ENCODE measurements at places on chromosomes 1 and 21.
A peak's percentile ranks its signal among the peaks of the same experiment; 100 is the strongest.

DNA sequence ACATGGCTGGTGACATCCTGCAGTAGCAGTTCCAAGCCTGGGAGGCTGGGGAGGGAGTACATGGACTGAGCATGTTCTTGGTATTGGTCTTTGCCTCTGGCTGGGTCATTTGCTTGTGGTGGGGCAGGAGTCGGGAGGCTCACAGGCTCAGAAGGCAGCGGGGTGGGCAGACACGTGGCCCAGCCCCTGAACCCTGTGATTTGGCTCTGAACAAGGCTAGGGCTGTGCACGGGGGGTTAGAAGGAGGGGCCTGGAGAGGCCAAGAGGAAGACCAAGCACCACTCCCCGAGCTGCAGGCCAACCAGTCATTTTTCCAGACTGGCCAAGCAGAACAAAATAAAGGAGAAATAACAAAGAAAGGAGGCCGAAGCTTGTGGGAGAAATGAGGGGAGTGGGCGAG lies 9.7 kb upstream of the PRELP start:
- DNase-seq: peak; percentile 57

DNA sequence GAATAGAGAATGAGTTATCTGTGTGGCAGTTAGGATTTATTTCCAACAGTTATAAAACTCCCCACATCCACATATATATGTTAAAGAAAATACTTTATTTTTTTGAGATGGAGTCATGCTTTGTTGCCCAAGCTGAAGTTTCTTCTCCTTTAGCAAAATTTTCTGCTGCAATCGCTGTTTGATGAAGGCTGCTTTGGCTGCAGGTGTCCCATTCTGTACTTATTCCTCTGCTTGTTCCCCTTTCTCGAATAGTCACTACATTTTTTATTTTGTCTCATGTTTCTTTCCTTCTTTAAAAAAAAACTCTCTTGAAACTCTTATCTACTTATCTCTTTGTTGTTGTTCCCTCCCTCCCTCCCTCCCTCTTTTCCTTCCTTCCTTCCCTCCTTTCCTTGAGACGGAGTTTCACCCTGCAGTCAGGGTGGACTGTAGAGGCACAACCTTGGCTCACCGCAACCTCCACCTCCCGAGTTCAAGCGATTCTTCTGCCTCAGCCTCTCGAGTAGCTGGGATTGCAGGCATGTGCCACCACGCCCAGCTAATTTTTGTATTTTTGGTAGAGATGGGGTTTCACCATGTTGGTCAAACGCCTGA lies 10.6 kb downstream of the OR2W3 start:
- DNase-seq: no peak

DNA sequence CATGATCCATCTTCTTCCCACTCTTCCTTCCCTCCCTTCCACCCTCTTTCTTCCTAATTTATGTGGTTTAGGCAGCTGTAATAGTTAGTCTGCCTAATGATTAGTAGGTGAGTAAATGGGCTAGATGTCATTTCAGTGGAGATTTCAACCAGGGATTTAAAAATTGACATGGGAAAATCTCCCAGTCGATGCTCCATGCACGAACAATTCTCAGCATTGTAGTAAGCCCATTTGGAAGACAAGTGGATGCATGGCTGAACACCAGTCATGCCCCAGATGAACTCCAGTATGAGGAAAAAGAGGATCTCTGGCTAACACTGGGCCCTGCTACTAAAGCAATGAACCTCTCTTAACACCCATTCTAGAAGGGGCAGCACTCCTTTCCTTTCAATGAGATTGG lies 25.3 kb downstream of the CHI3L2 start:
- no peak for DNase-seq

- no peak for DNase-seq
These were observed 79.9 kb downstream of the FHAD1 start for GRCh38 chr1:15326691-15327588.

GRCh38 chr1:26554781-26555180 lies 25.2 kb downstream of the RPS6KA1 start:
- no peak for DNase-seq

DNA sequence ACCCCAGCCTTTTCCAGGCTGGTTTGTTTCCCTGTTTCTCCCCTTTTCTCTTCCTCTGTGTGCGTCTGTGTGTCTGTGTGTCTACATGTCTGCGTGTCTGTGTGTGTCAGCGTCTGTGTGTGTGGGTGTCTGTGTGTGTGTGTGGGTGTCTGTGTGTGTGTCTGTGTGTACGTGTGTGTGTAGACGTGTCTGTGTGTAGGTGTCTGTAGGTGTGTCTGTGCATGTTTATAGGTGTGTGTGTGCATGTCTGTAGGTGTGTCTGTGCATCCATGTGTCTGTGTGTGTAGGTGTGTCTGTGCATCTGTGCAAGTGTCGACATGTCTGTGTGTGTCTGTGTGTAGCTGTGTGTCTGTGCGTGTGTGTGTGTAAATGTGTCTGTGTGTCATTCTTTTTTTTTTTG lies 3.3 kb downstream of the TTLL10 start:
- no peak for DNase-seq

GRCh38 chr21:33578214-33578613 lies 10.3 kb downstream of the DONSON start:
- DNase-seq: no peak

DNA sequence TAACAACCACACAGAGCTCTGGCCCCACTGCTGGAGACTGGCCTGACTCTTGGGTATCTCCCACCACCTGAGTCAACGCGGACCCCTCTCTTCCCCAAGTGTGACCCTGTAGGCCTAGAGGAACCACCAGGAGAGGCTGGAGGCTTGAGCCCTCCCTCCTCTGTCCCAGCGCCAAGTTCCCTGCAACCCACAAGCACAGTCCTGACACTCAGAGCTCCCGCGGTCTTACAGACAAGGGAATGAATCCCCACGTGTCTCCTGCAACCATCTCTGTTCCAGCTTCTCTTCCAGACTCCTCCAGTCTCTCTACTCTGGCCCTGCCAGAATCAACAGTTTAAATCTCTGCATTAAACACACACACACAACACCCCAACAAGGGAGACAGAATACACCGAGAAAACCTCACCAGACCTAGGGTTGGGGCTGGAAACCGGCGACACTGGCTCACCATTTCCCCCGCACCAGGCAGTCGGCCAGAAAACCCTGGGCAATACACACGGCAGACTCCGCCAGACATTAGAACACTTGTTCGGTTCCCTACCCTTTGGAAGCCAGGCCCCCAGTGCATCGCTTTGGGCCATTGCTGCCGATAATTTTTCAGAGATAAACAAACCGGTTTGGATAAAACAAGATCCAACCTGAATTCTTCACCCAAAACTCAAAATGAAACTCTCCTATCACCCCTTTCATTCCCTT lies 21.7 kb downstream of the CASZ1 start:
- no peak for DNase-seq

- peak; percentile 37 for DNase-seq
These were observed 2.6 kb downstream of the SYPL2 start for GRCh38 chr1:109468903-109469302.

DNA sequence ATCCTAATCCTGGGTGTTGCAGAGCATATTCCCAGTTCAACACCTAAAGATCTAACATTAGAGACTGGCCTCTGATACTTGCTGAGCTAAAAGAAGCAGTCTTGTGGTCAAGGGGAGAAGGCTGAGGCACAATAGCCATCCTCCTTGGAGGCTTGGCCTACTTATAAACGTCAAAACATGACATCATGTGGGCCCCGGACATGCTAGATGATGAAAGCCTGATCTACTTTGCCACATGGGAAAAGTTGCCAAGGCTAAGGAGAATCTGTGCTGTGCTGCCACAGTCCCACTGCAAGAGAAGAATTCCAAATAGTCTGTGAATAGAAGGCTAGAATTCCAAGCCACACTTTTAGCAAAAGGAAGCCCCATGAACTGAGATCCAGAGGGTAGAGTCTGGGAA lies 43.9 kb upstream of the SAMD13 start:
- DNase-seq: no peak

DNA sequence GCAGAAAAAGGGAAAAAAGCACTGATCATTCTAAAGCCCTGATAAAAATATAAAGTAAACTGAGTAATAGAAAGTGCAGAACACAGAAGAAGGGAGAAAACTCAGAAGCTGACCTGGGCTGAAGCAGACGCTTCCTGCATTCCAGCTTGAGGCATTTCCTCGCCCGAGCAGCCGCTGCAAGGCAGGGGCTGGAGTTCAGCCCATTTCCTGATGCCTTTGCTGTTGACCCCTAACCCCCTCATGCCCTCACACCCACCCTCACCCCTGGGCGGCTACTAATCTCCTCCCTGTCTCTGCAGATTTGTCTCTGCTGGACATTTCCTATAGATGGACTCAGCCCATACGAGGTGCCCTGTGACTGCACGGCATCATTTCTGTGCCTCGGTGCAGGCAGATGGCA lies 227.8 kb downstream of the NPHP4 start:
- DNase-seq: no peak

DNA sequence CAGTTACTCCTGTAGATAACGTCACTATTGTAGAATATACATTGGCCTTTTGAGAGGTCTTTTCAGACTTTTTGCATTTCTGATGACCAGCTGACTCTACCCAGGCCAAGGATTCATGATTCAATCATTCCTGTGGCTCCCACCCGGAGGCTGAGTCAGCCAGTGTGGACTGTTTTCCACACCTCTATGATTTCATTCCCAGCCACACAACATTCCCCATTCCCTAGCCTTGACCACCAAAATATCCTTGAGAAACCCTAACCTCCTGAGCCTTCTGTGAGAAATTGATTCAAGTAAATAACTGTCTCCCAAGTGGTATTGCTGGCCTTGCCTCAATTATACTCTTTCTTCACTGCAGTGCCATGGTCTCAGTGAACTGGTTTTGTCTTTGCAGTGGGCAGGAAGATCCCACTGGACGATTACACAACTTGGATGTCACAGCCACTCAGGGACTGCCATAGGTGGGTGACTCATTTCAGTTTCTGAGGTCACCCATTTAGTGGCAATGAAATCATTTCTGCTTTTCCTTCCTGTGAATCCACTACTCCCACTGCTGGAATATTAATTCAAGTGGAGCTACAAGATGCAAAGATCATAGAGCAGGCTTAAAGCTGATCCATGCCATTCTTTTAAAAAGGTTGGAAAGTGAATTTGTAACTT lies 518.6 kb upstream of the ZP4 start:
- no peak for DNase-seq

GRCh38 chr1:86787621-86788020 lies 83.2 kb downstream of the SH3GLB1 start:
- DNase-seq: no peak

GRCh38 chr1:72281637-72282270 lies 585 bp downstream of the NEGR1 start:
- no peak for DNase-seq

GRCh38 chr1:48776393-48777218 lies at the start of gene BEND5:
BEND5 (minus strand) TSS chr1:48776891; CDS start chr1:48776831, 60 bp downstream.
- DNase-seq: peak; percentile 46

- no peak for DNase-seq
These were observed 6.3 kb downstream of the KIF17 start for GRCh38 chr1:20711285-20712214.

DNA sequence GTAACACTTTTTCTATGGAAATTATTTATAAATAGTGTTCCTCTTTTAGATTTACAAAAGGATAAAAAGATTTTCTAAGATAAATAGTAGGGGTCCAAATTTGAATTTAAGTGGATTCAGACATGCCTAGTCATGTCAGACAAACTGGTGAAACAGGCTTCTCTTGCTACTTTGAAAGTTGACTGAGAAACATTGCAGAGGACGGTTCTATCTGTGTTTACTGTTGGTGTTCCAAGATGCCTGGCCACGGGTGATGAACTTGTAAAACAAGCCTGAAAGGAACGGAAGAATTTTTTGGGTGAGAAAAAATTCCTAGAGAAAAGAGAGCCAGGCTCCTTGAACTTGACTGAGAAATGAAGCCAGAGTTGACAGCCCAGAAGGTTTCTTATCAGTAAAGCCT lies 2.2 kb downstream of the KRTAP19-1 start:
- DNase-seq: no peak

GRCh38 chr1:205319081-205320018 lies 2.2 kb downstream of the NUAK2 start:
- DNase-seq: peak; percentile 99

GRCh38 chr1:206509612-206510257 lies 2.4 kb downstream of the RASSF5 start:
- DNase-seq: no peak

- DNase-seq: no peak
These were observed 5.4 kb upstream of the PGBD5 start for GRCh38 chr1:230431527-230431926.

- DNase-seq: no peak
These were observed 72.1 kb upstream of the CNTN2 start for GRCh38 chr1:204970937-204971336.

DNA sequence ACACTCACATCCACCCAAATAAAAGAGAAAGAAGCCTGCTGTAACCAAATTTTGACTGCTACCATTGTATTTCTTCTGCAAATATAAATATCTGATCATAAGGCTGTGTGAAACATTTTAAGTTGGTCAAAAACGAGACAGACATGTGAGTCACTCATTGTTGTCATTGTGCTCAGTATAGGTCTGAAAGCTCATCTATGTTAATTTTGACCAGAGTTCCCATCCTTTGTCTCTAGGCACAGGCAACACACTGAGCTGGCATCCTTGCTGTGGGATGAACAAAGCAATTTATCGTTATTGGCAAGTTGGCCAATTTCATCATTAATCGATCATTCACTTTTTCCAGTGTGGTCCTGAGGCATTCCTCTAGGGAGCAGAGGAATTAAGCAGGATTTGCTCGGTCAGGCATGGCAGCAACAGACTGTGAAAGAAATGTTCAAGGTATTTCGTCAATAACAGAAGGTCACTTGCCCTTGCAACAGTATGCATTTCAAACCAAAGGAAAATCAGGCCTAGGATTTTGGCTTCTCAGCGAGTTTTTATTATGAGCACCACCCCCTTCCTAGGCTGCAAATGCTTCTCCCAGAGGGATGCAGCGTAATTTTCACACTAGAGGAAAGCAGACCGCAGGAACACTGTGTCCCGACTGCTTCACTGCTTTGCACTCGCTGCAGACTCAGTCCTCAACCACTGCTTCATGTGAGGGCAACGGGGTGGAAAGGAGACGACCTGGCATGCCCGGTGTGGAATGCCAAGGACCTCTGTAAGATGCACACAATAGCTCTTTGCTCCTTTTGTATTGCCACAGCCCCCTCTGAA lies 87.9 kb upstream of the SMYD2 start:
- no peak for DNase-seq

GRCh38 chr1:33025180-33025569 lies 11.5 kb downstream of the AK2 start:
- DNase-seq: no peak

DNA sequence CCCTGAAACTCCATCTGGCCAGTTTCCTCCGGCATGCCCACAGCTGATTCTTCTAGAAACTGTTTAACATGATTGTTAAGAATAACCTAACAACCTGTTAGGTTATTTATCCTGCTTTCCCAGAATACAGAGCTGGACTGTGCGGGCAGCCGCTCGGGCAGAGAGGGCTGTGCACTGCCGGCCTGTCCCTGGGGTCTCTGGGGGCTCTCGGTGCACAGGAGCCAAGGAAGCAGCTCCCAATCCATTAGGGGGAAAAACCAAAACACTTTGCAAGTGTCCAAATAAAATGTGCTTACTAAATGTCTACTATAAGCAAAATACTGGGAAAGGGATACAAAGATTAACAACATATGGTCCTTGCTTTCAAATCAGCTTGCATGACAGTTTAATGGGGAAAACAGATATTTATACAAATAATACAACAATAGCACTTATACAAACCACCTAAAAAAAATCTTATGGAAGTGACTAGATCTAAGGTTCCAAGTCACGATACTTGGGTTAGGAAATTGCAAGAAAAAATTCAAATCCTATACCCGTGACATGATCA lies 50.7 kb downstream of the HLCS start:
- no peak for DNase-seq

- DNase-seq: no peak
These were observed 1.9 kb upstream of the SAMD13 start for GRCh38 chr1:84299536-84300170.
